ENCODE measurements at places on chromosomes 2 and 18.
A peak's percentile ranks its signal among the peaks of the same experiment; 100 is the strongest.

DNA sequence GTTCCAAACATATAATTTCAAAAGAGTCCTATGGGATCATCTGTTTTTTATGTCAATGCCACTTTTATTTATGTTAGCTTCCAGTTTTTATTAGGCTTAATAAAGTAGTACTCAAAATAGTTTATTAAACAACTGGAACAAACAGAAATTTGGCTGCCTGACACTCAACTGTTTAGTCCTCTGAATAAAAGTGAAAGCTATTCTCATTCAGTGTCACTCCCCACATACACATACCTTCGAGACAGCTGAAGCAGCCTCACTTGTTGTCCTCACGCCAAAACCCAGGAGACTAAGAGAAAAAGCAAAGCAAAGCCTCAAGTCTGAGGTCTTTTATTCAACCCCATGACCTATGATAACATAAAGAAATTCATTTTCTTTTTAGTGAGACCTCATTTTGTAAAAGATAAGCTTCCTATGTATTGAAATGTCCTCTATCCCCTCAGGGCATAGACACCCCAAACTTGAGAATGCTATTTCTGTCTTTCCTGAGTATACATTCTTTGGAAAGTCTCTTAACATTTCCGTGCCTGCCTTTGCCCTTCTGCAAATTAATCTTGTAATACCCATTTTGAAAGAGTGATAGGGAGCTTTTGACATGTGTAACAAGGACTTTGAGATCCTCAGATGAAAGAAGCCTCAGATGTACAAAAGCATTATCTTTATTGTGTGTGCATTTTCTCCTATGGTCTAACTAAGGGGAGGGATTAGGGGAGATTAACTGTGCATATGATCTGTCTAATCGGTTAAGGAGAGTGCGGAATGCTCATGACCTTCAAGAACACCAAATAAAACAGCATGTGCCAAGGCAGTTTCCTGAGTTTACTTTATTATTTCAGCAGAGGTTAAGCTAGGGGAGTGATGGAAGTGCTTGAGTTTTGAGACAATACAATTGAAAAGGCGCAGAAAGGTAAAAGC, 1523.7 kb upstream of the PIK3C3 start:
- DNase-seq, result no peak

DNA sequence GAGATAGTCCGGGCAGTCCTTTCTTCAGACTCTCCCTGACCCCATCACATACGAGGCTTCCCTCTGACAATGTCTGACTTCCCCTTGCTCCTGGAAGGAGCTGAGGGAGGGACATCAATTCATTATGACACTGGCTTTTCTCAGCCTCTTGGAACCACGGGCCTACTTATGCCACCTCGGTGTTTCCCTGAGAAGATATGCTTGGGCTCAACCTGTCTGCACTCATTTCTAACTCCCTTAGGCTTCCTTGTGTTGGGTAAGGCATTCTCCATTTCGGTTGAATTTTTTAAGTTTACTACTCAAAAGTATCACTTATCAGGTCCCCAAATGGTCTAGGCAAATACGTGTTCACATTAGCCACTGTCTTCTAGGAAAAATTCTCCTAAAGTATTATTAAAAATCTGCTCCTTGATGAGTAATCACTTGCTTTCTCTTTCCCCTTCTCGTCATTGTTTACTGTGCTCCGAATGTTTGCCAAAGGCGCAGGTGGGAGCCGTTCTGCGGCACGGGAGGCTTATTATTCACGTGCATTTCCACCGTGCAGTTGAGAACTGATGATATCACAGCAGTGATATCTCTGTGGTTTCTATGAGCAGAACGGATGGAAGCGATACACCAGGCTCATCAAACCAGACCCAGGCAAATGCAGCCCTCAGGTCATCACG, 33.1 kb downstream of the ARL4C start:
- peak; percentile 53 for DNase-seq

- no peak for DNase-seq
Measured at GRCh38 chr2:144083211-144083610, 436.7 kb downstream of the ZEB2 start.

DNA sequence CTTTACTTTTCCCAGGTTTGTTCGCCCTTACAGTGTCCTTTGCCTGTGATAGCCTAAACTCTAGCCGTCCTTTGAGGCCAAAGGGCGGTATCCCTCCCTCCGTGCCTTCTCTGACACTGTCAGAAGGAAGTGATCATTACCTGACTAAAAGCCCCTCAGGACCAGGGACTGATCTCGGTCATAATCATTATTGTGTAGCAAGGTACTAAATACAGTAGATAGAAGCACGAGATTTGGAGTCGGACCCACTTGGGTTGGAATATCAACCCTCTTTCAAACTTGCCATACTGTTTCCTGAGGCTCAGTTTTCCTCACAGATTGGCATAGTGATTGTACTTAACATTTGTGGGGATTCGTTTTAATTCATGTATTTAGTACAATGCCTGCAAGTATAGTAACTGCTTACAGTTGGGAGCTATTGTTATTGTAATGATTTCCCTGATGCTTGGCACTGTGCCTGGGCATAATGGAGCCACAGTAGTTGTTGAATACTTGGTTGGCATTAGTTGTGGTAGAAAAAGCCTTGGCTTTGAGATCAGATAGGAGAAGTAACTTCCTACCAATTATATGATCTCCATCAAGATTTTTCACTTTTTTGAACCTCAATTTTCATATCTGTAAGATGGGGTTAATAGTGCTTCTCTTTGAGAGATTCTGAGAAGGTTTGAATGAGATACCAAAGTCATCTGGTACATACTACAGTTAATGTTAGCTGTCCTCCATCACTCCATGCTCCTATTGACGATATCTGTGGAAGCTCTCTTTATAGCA, 836 bp downstream of the STK11IP start:
- DNase-seq, result no peak

DNA sequence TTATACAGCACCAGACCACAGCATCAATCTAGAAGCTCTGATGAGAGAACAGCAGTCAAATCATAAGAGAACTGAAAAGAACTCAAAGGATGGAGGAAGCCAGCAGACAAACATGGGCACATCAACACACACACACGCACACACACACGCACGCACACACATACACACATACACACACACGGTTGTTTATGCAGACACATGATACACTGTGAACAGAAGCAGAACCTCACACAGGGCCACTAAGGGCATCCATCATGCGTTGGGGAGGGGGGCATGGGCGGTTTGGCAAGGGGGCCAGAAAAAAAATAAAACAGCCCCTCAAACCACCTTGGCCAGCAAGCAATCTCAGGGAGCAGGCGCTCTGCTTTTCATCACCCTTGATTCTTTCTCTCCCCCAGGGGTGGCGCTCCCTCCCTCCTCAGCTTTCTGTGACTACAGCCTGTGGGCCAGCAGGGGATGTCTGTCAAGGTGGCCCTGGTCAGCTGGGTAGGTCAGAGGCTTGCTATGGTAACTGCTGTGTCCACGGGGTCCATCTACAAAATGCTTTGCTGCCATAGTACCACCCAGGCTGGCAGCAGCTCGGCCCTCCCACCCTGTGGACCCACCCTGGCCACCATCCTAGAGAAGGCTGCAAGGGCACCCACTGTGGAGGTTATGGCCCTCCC, 318.0 kb downstream of the CELF4 start:
- no peak for DNase-seq

DNA sequence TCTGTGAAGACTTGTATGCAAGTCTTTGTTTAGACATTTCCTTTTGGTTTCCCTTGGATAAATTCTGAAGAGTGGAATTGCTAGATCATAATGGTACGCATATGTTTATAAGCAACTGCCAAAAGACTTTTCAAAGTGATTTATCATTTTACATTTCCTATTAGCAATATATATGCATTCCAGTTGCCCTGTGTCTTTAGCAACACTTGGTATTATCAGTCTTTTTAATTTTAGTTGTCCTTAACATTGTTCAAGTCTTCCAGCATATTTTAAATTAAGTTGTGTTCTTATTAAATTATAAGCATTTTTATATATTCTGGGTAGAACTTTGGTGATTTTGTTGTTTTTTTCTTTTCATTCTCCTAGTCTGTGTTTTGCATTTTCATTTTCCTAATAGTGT, 81.8 kb downstream of the EML6 start:
- DNase-seq, result no peak

DNA sequence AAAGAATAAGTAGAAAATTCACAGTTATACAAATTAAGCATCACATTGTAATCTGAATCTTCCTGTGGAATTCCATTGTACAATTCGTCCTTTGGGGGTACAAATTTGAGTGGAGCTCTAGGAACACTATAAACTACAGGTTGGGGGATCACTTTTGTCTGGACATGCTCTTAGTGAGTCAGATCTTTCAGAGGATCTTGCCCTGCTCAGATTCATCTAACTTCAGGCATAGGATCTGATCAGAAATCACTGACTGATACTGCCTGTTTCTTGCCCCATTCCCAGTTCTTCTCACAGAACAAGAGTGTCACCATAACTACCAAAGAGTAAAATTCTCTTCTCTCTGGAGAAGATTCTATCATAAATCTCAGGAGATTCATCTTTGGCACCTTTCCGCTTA, 10.7 kb upstream of the VSNL1 start:
- no peak for DNase-seq

GRCh38 chr18:23521907-23522306, 18.6 kb downstream of the RMC1 start:
- DNase-seq, result no peak

- DNase-seq, result no peak
Measured at GRCh38 chr2:219335373-219335786, 2.8 kb upstream of the RESP18 start.

- DNase-seq, result no peak
Measured at GRCh38 chr2:206856513-206856912, 82.8 kb upstream of the CPO start.

DNA sequence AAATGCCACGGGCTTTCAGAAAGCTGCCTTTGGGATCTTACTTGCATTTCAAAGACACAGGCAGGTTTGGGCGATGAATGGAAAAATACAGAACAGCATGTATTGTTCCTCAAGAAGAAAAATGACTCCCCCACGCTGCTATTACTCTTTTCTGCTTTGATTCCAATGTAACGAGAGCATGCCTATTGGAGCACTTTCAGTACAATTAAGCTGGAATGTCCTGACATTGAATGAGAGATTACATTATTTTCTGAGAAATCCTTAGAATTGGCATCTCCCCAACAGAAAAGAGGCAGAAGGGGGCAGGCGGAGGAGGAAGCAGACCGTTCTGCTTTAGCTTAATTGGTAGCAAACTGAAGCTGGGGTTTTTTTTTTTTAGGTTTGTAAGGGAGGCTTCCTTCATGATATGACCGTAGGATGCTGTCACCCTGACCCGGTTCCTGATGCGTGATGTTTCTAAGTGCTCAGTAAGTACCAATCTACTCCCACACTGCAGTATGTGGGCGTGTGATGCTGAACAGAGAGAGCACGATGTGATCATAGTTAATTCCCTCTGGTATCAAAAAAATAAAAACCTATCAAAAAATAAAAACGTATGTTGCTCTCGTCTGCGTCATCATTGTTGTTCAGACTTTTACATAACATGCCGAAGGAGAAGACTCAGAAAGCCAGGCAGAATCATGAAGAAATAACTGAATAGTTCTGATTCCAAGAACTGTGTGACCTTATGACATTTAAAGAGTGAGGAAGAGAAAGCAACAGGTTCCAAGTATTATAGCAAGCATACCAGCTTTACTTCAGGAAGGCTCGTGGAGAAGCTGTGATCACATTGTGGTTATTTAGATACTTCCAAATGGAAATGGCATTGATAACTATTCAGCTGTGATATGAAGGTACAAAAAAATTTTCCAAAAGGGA, 40.5 kb downstream of the LONRF2 start:
- no peak for DNase-seq

- no peak for DNase-seq
Measured at GRCh38 chr2:177147093-177147694, 65.4 kb upstream of the HNRNPA3 start.

DNA sequence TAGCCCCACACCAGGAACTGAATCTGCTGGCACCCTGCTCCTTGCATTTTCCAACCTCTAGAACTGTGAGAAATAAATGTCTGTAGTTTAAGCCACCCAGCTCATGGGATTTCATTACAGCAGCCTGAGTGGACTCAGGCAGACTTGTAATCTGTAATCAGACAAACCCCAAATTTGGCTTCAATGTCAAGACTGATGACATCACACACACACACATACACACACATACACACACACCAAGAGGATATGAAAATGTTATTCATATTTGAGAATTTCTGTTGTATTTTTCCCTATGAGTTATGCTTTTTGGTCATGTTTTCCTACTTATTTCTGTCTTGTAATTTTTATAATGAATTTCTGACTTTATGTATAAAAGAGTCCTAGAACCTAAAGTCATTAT, 83.8 kb upstream of the GLI2 start:
- no peak for DNase-seq

DNA sequence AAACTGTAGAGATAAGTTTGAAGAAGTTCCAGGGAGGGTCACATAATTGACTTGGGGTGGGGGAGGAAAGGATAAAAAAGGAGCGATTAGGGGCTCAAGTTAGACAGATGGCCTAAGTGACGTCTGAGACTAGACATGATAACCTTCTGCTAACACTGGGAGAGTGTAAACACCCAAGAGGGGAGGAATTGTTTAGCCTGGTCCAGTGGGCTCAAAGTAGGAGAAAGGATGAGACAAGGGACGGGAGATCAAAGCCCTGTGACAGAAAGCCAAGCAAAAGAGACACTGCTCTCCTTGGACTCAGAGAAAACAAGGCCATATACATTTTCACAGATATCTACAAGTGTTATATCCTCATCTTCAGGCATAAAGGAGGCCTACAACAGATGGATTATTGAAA, 45.5 kb upstream of the IHH start:
- DNase-seq, result no peak

Measured in activated T-cell treated with anti-CD3 and anti-CD28 coated beads for 1 hour (primary cell).